ENCODE measurements at places on chromosomes 3 and 15.

DNA sequence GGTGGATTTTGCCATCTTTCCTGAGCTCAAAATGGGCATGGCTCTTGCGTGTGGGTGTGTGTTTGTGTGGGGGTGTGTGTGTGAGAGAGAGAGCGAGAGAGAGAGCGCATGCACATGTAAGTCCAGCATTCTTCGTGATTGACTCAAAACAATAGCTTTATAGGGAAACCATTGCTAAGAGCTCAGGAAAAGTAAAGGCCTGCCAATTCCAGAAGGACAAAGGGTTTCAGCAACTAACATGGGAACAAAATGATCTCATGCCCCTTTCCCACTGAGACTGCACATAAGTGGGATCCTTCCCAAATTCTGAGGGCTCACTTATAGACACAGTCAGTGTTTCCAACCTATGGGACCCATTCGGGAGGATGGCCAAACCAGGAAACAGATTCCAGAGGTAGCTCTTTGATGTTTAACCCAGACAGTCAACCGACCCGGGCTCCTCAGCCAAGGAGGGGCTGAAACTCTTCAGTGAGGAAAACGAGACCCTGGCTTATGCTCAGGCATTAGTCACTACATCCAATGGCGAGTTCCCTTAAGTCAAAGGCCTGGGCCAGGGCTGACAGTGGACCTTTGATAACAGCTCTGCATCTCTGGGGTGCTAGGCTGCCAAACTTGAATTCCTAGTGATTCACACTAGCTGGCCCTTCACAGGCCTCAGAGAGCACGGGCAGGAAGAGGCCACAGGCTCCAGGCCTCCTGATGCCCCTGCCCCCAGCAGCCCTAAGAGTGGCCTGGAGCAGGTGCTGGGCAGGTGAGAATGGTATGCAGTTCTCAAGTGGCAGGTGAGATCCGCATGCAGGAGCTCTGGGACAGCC lies 305.0 kb upstream of the C2CD4B start:
- DNase-seq, result no peak

- DNase-seq, result no peak
Observed at GRCh38 chr3:115922681-115923347, 299.5 kb downstream of the GAP43 start.

GRCh38 chr3:12308517-12308916 lies 19.6 kb downstream of the PPARG start:
- no peak for DNase-seq

DNA sequence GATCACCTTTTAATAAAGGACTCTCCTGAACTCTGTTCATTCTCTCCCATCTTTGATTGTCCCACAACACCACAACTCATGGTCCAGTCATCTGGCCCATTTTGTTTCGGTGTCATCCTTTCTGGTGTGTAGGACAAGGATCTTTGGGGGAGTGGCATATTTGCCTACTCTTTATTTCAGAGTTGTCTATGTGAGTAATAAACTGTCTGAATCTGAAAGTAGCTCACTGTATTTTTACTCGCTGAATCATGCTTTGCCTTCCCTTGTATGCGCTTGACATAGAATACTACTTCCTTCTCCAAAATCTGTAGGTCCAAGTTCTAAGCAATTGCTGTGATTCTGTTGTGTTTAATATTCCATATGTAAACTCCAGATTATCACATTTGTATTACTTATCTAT lies 29.9 kb upstream of the NOX5 start:
- DNase-seq, result no peak

DNA sequence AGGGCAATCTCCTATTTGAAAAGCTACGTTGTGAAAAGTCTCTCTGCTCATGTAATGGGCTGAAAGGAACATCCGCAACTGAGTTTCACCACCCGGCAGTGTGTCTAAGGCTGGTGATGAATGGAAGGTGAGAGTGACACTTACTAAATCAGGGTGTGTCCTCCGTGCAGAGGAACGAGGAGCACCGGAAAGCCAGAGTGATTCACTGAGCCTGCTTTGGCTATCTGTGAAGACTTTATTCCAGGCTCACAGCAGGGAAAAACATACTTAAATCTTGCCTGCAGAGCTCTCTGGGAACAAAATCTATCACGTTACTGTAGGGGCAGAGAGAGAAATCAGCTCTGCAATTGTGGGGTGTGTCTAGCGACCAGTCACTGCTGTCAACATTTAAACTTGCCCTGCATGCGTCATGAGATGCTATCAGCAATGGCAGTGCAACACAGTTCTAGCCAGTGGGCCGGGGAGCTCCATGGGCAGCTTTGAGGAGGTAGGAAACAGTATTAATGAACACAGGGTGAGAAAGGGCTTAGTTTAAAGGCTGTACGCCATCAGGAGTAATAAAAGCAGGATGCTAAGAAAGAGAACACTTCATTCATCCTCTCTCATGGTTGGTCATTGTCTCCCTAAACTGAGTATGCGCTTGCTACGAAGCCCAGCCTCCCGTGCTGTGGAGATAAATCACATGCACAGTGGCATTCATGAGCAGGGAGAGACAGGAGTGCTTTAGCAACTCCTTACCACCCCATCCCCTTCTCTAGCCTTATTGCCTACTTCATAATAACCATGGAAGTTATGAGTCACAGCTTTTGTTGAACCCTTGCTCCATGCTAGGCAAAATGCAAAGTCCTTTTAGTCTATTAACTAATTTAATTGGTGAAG lies 542.7 kb upstream of the ADAMTS9 start:
- no peak for DNase-seq

DNA sequence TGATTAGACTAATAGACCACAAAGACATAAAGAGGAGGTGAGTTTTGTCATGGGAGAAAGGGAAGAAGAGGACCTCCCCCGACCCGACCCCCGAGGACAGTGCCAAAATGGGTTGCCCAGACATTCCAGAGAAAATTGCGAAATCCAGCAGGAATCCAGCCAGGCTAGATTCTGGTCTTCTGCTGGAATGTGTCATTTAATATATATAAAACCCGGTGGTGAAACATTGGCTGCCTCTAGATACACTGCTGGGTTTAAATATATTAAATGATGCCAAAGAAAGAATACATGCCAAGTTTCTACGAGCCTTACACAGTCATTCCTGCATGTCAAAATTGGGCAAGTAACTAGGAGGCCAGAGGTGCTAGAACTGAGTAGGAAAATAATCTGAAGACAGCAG lies 45.3 kb upstream of the SPESP1 start:
- DNase-seq, result no peak

- DNase-seq, result no peak
Observed at GRCh38 chr3:122932251-122932967, 95.2 kb downstream of the SEMA5B start.

DNA sequence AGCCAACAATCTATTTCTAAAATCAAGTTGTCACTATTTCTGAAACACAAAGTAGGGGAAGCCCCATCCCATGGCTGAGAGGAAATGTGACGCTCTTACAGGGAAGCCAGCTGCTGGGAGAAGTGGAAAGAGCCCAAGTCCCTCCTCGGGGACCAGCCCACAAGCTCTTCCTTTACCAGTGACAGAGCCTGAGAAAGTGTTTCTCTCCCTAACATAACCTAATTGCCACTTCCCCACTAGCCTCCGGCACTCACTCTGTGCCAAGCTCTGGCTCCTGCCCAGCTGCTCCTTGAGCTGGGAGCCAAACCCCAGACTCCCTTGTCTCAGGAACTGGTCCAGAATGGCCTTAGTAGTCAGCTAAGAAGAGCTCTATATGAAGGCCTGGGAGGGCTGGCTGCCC lies 42.9 kb downstream of the TNFAIP8L3 start:
- DNase-seq, result no peak

DNA sequence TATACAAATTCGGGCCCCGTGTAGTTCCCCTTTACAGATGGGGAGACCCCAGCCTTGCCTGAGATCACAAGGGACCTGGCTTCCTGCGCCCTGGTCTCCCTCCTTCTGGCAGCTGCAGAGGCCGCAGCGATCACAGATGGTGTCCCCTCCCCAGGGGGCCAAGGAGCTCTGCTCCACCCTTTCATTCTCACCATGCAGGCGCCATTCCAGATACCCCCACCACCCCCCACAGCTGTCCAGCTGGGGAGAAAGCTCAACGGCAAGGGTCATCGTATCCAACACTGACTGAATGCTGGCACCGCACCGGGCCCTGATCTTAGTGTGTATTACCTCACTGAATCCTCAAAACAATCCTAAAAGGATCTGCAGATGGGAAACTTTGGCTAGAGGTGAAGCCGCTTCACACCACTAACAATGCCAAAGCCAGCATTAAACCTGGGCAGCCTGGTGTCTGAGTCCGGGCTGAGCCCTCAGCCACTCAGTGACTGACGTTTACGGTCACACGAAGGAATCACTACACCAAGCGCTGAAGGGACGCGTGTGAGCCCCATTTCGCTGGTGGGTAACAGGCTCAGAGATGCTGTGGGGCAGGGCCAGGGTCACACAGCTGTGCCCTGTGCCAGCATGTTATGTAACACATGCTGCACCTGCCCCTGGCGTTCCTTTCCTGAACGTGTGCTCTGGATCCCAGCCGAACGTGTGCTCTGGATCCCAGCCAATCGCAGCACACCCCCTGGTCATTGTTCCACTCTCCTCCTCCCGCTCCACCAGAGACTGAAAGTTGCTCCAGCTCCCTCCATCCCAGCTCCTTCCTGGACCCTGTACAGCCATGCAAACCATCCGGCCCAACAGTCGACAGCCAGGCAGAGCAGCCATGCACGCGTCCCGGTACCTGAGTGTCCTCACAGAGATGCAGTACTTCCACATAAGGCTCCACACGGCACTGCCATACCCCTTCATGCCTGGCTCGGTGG lies 51.8 kb downstream of the IQSEC1 start:
- no peak for DNase-seq

GRCh38 chr3:46114323-46114988 lies 87.2 kb upstream of the XCR1 start:
- DNase-seq, result no peak

DNA sequence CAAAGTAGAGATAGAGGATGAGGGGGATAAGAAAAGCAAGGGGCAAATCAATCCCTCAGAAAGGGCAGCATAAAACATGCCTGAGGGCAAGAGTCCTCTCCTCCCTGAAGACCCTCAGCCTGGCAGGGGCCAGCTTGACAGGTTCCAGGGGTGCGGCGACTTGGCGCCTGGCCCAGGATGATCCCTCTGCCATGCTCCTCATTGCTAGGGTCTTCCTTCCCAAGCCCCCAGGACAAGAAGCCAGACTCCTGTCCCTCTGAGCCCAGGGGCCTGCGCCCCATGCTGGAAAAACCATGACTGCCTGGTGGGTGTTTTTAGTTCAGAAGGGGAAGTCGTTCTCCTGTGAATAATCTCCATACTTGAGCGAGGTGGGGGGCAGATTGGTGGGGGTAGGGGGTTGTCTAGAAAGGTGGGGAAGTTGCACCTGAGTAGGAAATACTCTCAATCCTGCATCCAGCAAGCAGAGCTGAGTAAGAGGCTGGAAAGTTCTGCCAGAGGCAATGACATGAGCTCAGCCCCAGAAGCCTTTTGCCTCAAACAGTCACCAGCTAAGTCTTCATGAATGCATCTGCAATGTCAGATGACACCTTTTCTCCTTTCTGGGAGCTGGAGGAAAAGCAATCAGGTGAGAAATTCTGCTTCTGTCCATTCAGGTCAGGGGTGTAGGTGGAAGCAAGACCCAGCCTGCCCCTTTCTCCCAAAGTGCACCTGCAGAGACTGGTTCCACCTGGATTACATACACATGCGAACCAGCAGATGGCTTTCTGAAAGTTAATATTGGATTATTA lies 18.3 kb downstream of the SLC12A8 start:
- DNase-seq, result no peak

DNA sequence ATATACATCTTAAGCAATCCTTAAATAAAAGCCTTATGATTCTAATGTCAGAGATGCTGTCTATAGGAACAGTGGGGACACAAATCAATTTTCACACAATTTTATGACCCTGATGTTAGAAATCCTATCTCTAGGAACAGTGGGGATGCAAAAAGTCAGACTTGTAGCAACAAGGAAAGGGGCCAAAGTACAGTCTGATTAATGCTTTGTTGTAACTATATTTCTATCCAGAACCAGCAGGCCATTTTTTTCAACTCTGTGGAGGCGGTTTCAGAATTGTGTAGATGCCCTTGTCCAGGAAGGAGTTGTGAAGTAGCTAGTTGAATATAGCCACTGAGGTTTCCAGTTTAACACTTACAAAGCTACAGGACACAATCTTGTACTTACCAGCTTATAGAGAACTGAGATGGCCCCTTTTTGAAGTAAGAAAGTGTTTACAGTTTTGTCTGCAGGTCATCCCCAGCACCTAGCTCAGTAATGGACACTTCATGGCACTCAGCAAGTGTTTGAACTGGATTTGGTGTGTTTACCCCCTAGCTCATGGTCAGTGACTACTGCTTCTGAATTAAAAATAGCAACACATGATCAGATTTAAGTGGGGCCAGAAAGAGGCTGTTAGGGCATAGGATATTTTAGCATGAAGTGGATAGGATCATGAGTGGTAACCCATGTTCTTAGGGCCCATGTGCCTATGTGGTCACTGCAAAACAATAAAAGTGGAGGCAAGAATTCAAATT lies 54.3 kb downstream of the RAB7A start:
- no peak for DNase-seq

DNA sequence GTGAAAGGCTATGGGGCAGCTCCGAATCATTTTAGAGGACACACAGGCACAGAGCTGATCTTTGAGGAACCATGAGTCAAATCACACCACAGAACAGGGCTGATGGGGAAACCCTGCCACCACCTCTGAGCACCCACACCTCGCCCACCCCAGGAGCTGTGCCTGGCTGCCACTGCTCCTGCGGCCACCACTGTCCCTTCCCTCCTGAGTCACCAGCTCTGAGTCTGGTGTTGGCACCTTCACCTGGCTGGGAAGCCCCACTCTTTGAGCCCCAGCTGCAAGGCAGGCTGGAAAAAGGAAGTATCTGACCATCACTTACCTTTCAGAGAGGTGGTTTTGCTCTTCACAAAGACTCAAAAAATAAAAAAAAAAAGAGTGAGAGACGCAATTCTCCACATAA lies 63.6 kb upstream of the MEF2A start:
- DNase-seq, result no peak

GRCh38 chr3:178325330-178325729 lies 210.9 kb upstream of the KCNMB2 start:
- no peak for DNase-seq

DNA sequence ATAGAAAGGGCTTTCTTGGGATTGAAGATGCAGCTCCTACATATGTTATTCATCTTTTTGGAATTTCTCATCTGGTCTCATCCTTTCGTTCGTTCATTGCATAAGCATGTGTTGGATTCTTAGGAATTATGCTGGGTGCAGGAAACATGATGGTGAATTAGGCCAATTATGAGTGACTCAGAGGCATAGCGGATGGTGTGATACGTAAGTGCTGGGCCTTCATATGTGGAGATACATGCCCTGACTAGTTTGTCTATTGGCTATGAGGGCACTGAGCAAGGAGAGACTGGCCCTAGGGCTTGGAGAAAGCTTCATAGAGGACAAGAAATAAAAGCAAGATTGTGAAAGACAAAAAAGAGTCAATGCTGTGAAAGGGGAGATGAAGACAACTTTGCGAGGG lies 235.1 kb downstream of the MYRIP start:
- no peak for DNase-seq

- DNase-seq, result no peak
Observed at GRCh38 chr15:55703873-55704301, 39.1 kb downstream of the PRTG start.

- no peak for DNase-seq
Observed at GRCh38 chr15:27902680-27903385, 196.3 kb downstream of the OCA2 start.

- DNase-seq, result no peak
Observed at GRCh38 chr3:153130312-153130977, 31.6 kb upstream of the RAP2B start.

- DNase-seq, result no peak
Observed at GRCh38 chr15:70358871-70359647, 261.3 kb upstream of the TLE3 start.

GRCh38 chr15:60551147-60551780 lies 72.3 kb upstream of the ICE2 start:
- DNase-seq, result no peak
